ENCODE measurements at places on chromosomes 2 and 18.

DNA sequence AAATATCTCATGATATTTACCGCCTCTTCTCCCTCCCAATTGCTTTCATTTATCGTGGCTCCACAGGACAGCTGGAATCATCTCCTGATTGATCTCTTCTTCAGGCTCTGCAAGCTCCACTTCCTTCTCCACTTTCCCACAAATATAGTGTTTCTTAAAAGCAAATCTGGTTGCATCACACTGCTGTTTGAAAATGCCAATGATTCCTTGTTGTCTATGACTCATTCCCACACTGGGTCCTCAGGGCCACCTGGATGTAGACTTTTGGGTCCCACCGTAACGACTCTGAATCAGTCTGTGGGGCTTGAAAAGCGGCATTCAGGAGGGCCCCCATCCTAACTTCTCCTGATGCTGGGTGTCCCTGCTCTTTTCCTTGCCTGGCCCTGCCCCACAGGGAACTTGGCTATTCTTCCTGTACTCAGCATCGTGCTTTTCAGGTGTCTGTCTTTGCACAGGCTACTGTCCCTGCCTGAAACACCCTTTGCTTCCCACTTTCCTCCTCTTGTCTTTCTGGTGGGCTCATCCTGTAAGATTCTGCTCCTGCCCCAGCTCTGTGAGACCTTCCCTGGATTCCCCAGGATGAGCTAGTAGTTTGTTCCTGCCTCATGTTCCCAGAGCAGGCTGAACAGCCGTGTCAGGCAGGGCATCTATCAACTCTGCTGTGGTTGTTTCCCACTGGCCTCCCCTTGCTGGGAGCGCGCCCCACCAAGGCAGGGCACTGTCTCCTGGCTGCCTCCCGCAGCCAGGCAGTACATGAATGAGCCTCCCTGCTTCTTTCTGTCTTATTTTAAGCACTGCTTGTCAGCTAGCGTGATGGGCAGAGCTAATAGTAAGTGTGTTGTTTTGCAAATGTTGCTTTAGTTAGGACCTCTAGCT, 111.9 kb downstream of the KCTD1 start:
- DNase-seq, result no peak

DNA sequence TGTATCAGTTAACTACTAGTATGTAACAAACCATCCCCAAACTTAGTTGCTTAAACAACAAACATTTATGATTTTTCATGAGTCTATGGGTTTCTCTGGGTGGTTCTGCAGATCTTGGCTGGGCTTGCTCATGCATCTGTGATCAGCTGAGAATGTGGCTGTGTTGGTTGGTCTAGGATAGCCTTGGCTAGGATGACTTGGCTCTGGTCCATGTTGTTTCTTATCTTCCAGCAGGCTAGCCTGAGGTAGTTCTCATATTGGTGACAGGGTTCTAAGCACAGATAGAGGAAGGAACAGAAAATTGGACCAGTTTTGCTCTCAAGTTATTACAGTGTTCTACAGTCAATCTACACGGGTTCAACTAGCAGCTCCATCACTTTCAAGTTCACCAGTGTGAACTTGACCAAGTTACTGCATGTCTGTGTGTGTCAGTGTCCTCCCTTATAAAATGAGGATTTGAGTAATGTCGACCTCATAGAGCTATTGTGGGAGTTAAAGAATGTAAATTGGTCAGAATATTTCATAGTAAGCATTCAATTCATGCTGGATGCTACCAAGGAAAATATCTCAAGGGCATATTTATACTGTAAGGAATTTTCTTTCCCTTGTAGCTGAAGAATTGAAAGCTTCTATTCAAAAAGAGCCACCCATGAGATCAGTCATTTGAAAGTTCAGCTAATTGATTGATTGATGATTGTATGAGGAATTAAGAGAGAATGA, 65.3 kb downstream of the MYO3B start:
- no peak for DNase-seq

GRCh38 chr18:13940326-13940725, 25.0 kb upstream of the MC2R start:
- no peak for DNase-seq

DNA sequence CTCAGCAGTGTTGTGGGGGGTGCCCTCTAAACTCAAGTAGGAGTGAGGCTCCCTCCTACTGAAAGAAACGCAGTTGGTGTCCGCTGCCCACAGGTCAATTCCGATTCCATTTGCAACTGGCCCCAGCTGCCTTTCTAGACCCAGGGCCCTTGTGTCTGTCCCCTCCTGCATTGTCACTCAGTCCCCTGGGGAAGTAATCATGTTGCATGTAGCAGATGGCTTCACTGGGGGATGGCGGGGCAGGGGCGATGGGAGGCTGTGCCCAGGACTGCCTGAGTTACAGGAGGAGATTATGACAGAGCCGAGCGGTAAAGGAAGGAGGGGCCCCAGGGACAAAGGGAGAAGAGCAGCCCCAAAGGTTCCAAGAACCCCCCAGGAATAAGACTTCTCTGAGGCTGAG, 62.5 kb upstream of the SH3RF3 start:
- DNase-seq, result no peak

DNA sequence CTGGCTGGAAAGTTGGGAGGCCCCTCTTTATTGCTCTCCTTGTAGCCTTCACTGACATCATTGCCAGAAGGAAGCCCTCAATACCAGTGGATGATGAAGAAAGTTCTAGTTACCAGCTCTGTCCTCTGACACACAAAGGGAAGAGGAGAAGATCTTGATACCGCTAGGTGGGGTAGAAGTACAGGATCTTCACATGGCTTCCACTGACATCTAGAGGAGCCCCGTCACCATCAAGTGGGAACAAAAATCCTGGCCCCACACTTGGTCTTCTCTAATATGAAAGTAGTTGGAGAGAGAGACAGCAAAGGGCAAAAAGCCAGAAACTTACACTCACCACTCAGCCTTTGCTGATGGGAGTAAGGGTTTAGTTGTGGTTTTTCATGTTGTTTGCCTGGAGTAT, 12.4 kb downstream of the XIRP2 start:
- no peak for DNase-seq

- no peak for DNase-seq
These were observed 153.8 kb upstream of the TACR1 start for GRCh38 chr2:75353131-75353530.

- no peak for DNase-seq
These were observed 10.9 kb upstream of the DLX2 start for GRCh38 chr2:172113617-172114016.

DNA sequence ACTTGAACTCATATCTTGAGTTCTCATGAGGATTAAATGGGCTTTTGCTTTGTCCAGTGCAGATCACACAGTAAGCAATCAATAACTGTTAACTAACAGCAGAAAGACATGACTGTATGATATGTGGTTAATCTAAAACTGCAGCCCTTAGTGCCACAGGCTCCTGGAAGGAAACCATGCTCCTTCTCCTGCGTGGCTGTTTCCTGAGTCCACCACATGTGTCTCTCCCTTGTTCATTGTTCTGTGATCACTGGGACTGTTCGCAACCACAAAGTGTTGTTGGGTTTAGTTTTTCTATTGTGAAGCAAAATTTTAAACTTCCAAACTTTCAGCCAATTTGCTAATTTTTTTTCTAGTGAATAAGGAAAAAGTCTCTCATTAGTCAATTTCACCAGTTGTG, 130.9 kb upstream of the PTPRM start:
- DNase-seq, result no peak

- DNase-seq, result no peak
These were observed 66.6 kb downstream of the MTCL1 start for GRCh38 chr18:8771930-8772329.

DNA sequence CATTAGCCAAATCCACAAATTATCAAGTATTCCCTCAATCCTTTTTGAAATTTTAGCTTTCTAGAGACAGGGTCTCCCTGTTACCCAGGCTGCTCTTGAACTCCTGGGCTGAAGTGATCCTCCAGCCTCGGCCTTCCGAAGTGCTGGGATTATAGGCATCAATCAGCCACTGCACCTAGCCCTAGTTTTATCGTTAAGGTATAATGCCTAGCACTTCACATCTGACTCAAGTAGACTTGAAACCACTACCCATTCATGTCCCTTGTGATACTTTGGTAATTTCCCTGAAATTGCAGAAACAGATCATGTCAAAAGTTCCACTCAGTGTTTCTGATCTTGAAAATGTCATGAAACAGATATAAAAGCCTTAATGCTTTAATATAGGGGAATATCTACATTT, 26.3 kb downstream of the MEX3C start:
- DNase-seq, result no peak

GRCh38 chr2:47016172-47016913, 100.7 kb upstream of the MCFD2 start:
- no peak for DNase-seq

GRCh38 chr18:74244554-74244953, 47.2 kb downstream of the CYB5A start:
- DNase-seq, result no peak

DNA sequence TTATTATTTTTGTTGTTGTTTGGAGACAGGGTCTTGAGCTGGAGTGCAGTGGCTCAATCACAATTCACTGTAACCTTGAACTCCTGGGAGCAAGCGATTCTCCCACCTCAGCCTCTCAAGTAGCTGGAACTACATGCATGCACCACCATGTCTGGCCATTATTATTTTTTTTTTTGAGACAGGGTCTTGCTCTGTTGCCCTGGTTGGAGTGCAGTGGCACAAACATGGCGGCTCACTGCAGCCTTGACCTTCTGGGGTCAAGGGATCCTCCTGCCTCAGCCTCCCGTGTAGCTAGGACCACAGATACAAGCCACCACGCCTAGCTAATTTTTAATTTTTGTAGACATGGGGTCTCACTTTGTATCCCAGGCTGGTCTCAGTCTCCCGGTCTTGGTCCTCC, 20.0 kb upstream of the XPO1 start:
- no peak for DNase-seq

DNA sequence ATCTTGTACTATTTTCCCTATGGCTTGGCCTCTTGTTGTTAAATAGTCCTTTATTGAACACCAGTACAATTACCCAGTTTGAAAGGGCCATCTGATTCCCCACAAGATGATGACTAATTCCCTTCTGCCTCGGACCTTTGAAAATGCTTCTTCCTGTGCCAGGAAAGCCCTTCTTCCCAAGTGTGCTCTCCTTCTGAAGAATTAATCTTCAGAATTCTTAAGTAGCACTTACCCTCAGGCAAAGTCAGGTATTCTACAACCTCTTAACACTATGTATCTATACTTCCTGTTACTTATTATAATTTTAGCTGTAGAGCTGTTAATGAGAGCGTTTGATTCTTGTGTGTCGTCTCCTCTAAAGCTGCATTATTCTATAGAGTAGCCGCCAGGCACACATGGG, 28.6 kb upstream of the MEX3C start:
- no peak for DNase-seq
